ENCODE measurements at places on chromosomes 5 and 9. TPM values are rescaled to one million over a fixed set of nuclear protein-coding genes. Genes with fewer than 3 reads are reported as not detected.

The WDR38 gene
- total RNA-seq: not detected

The MLANA gene
- total RNA-seq: not detected

The SEC16A gene
- 68.9 TPM for total RNA-seq

The IL7R gene
- 6.7 TPM for total RNA-seq

The EPB41L4B gene
- total RNA-seq: 6.5 TPM

The PKD2L2 gene
- not detected for total RNA-seq

The TOR4A gene
- total RNA-seq: 19.9 TPM

The SPATA31A7 gene
- total RNA-seq: not detected

The PCSK5 gene
- 1.9 TPM for total RNA-seq

The CFAP77 gene
- not detected for total RNA-seq

The HMGCR gene
- 169 TPM for total RNA-seq

The STX17 gene
- total RNA-seq: 16.2 TPM

All from foreskin keratinocyte (primary cell).